ENCODE measurements at places on chromosomes 12 and 14.
A peak's percentile ranks its signal among the peaks of the same experiment; 100 is the strongest.

DNA sequence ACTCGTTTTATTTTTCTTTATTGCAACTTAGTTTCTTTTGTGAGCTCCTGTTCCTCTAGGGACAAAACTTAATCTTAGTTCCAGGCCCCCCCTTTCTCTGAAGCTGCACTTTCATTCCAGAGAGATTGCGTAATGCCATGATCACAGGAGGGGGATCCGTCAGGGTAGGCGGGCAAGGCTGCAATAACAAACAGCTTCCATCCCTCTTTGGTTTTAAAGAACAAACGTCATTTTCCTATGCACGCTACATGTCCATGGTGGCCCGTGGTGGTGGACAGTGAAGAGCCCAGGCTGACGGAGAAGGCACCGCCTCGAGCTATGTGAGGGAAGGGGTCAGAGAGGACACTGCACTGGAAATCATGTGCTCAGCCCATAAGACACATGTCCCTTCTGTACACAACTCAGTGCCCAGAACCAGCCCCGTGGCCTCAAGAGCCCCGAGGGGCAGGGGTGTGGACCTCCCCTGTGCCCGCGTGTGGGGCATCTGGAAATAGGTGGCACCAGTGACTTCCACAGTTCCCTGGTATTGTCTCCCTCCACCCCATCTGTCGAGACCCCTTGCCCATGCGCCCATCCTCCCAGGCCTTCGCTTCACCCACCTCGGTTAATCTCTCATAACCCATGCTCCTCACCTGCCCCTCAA is 161.4 kb downstream of the ADGRD1 start:
- DNase-seq = no peak

- peak; percentile 84 for DNase-seq
Observed at GRCh38 chr14:71651228-71651627, 281.0 kb upstream of the RGS6 start.

DNA sequence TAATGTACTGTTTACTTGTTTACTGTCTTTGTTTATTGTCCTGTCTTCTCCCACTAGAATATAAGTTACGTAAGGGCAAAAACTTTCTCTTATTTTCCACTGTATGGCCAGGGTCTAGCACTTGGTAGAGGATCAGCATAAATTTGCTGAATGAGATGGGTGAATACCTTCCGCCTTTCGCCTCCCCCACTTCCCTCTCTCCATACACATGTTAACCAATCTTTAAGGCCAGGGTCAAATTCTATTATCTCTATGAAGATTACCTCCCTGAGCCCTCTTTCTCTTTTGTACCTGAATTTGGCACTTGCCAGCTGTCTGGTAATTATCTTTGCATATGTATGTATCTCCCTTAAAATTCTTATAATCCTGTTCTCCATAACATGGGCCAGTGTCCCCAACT is 4.9 kb downstream of the DUSP16 start:
- no peak for DNase-seq

DNA sequence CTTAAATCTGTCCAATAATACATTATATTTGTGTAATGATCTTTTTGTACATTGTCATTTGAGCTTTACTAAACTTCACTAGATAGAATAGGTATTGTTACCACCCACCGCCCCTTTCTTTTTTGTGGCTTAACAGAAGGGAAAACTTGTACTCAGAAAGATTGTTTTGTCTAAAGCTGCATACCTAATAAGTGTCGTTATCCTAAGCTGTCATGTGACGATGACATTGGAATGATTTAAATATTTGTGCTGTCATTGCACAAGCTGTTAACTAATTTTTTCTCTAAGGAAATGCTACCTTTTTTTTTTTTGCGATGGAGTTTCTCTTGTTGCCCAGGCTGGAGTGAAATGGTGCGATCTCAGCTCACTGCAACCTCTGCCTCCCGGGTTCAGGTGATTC is 3.6 kb downstream of the DIP2B start:
- DNase-seq = no peak
